ENCODE measurements at places on chromosomes 5 and 9.
A peak's percentile ranks its signal among the peaks of the same experiment; 100 is the strongest.

GRCh38 chr5:138527170-138527569 lies 15.9 kb downstream of the ETF1 start:
- DNase-seq: no peak

GRCh38 chr9:136662656-136663581 lies at the start of gene EGFL7:
EGFL7 (plus strand) TSS chr9:136662916; CDS start chr9:136668283, 5,367 bp downstream.
- DNase-seq: no peak

- DNase-seq: no peak
These were observed 197.0 kb downstream of the TAF11L14 start for GRCh38 chr5:17831279-17831678.

GRCh38 chr9:93127395-93127911 lies 6.6 kb downstream of the NINJ1 start:
- peak; percentile 69 for DNase-seq

- no peak for DNase-seq
These were observed 601.1 kb downstream of the TLR4 start for GRCh38 chr9:118305331-118305730.

- no peak for DNase-seq
These were observed 1084.2 kb upstream of the COX7C start for GRCh38 chr5:85533341-85534047.

DNA sequence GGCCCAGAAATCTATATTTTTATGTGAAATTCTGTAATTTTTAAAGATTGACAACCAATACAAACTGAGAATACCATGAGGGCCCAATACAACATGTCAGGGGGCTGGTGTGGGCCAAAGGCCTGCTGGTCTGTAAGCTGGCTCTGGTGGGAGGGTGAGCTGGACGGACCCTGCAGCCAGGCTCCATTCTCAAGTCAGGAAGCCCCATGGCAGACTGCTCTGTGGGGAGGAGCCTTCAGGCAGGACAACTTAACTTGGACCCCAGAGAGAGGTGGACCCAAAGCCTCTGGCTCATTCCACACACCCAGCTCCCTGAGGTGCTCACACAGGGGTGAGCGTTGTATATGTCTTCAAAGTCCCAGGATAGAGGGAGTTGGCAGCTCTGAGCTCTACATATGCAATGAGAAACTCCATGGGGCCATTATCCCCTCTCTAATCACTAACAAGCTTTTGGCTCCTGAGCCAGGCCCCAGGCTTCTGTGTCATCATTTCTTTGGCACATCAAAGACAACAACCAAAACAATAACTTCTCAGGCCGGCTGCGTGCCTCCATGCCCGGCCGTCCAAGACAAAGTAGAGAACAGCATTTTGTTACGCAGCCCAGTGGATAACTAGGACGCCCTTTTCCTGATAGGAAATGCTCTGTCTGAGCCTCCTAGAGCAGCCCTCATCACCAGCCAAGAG lies 6.4 kb downstream of the SEPTIN8 start:
- no peak for DNase-seq

DNA sequence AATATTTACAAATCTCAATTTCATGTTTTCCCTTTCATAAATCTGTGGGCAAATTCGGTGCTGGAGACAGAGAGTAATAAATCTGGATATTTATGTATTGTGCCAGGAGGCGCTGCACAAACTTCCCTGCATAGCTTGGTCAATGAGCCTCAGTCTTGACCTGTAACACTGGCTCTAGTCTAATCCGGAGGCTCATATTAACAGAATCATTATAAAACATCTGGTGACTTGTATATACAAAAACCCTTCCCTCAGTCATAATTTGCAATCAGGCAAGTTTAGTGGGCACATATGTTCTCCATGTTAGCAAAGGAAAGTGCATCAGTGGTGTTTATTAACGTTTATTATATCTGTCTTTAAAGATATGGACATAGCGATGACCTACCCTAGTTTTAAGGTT lies 104.0 kb upstream of the BNC2 start:
- no peak for DNase-seq

GRCh38 chr5:35127006-35127405 lies 79.3 kb upstream of the AGXT2 start:
- DNase-seq: no peak

DNA sequence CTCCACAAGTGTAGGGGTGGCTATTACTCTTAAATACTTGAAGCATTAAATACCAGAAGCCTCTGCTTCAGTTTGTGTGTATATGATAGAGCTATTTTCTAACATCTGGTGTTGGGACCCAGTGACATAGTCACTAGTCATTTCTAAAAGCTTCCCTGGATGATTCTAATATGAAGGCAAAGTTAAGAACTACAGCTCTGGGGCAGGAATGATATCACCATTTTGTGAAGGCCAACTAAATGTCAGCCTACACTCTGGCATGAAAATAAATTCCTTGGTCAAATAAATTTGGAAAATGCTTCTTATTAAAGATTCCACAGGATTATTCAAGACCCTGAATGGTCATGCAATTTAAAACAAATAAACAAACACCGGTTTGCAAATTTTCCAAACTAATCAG lies 197.7 kb downstream of the PLK2 start:
- DNase-seq: no peak

- DNase-seq: no peak
These were observed 33.2 kb downstream of the SLC22A4 start for GRCh38 chr5:132327252-132327955.

GRCh38 chr9:108809269-108809668 lies 46.5 kb downstream of the ACTL7B start:
- no peak for DNase-seq

DNA sequence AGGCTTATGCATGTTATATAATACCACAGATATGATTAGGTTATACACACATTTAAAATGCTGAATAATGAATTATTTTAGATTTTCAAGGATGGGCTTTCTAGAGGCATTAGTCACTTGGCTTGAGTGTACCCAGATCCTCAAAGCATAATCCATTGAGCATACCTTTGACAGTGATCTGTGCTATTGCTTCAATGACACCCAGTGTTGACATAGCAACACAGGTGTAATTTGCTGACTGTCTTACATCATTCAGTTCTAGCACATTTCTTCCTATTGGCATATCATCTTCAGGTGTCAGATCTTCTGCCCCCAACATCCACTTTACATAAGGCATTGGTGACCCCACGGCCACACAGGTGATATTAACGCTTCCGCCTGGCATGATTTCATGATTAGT lies 721.5 kb upstream of the DMAC1 start:
- DNase-seq: no peak

- DNase-seq: no peak
These were observed 57.3 kb downstream of the DAPK1 start for GRCh38 chr9:87554976-87555375.

Measured in right forelimb (tissue), 1 donor.